ENCODE measurements at places on chromosomes 7 and 10. TPM values are rescaled to one million over a fixed set of nuclear protein-coding genes. Genes with fewer than 3 reads are reported as not detected.

Gene FAM25A
- total RNA-seq, result not detected

Gene GDF10
- not detected for total RNA-seq

Gene ADRB1
- not detected for total RNA-seq

Gene TMEM168
- 14.6 TPM for total RNA-seq

Gene LIPF
- total RNA-seq, result not detected

Gene C7orf33
- total RNA-seq, result not detected

Gene TMEM225B
- total RNA-seq, result not detected

Gene FAM131B
- total RNA-seq, result 0.97 TPM

Gene ZNF467
- total RNA-seq, result 4.1 TPM

Gene SFRP4
- 5.2 TPM for total RNA-seq

Gene NXPH1
- not detected for total RNA-seq

Gene PRKG1
- 14.7 TPM for total RNA-seq

Measured in cardiac atrium fibroblast (primary cell).